ENCODE measurements at places on chromosomes 13 and 19.

DNA sequence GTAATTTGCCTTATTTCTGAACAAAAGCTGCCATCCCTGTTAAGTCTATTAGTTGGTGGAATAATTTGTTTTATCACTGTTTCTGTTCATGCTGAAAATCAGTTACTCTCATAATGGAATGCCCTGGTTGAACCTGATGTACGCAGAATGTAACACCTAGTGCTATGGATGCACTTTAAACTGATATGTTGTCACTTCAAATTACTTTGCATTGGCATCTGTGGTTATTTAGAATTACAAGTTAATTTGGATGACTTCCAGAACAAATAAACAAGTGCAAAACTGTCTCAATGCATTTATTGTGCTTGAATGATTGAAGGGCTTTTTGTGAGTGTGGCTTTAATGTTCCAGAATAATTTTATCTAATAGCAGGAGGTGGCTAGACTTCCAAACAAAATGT lies 368.2 kb upstream of the SLITRK5 start:
- DNase-seq = no peak

GRCh38 chr13:110430391-110431336 lies 123.6 kb downstream of the COL4A2 start:
- no peak for DNase-seq

DNA sequence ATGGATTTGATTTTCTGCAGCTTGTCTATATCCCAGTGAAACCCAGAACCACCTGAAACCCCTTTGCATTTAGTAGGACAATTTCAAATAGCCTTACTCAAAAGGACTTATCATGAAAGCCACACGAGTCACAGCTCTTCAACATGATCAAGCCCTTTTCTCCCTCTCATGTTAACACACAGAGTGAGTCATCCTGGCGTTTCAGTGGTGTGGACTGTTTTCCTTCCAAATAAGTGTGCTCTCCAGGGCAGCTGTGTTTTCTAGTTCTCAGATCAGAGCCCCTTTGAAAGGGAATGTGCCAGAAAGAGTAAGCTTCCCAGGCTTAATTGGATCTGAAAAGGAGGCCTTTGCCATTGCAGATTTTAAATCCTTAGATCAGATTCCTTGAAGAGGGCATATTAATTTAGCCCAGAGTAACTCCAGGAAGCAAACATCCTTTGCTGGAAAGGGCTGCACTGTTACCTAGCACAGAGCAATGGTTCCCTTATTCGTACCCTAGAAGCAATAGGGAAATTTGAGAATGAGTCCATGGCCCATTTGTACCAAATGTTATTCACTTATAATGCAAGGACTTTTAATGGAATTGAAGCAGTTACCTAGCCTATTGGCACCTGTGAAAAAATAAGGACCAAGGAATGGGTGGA lies 51.3 kb downstream of the ERICH6B start:
- DNase-seq = no peak

GRCh38 chr19:53554804-53555203 lies 16.9 kb downstream of the ZNF331 start:
- no peak for DNase-seq

DNA sequence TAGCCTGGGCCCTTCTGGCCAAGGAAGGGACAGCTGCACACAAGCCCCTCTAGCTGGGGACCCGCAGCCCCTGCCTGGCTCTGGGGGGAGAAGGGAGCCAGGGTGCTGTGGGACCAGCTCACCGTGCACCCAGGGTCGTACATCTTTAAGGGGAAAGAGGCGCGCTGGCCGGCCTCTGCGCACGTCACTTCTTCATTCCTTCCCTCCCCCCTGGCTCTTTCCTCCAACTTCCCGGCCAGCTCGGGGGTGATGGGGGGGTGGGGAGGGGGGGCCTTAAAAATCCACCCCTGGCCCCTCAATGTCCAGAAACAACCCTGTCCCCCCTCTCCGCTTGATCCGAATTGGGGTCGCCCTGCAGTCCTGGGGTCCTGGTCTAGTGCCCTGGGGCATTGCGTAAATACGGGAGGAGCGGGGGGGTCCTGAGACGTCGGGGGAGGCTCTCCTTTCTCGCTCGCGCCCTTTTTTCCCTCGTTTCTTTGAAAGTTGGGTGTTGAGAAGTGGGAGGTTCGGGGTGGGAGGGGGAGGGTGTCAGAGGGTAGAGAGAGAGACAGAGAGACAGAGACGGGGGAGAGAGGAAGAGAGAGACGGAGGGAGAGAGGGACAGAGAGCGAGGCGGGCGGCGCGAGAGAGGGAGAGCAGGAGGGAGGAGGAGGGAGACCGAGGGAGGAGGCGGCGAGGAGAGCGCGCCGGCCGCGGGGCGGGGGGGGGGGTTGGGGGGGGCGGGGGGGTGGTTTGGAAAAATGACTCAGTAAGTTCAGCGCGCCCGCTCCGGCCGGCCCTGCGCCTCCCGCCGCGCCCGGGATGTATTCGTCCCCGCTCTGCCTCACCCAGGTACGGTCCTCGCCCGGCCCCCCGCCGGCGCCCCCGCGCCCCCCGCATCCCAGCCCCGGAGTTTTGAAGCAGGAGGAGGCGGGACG lies at the start of gene NFIC:
TSS of gene NFIC (plus strand) at position 748 of the 917 bp plus-strand sequence. CDS start at position 802, 54 bp downstream.
- DNase-seq = peak; percentile 28

DNA sequence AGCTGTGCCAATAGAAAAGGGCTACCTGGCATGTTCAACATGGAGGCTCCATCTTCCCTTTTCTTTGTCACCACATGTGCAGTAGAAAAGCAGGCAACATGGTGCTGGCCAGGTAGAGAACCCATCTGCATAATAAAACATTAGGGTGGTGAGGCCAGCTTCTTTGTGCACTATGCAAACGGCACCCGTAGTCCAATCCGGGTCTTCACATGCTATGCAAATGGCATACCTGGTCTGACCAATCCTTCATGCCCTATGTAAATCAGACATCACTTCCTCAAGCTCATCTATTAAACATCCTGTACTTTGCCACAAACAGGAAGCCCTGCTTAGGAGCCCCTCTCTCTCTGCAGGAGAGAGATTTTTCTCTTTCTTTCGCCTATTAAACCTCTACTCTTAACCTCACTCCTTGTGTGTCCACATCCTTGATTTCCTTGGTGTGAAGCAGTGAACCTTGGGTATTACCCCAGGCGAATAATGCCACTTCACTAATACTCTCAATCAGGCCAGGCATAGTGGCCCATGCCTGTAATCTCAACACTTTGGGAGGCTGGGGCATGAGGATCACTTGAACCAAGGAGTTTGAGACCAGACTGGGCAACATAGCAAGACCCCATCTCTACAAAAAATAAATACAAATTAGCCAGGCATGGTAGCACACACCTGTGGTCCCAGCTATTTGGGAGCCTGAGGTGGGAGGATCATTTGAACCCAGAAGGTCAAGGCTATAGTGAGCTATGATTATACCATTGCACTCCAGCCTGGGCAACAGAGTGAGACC lies 111.3 kb upstream of the MRI1 start:
- DNase-seq = no peak

- no peak for DNase-seq
Measured at GRCh38 chr13:113853518-113854237, 10.2 kb downstream of the GAS6 start.

DNA sequence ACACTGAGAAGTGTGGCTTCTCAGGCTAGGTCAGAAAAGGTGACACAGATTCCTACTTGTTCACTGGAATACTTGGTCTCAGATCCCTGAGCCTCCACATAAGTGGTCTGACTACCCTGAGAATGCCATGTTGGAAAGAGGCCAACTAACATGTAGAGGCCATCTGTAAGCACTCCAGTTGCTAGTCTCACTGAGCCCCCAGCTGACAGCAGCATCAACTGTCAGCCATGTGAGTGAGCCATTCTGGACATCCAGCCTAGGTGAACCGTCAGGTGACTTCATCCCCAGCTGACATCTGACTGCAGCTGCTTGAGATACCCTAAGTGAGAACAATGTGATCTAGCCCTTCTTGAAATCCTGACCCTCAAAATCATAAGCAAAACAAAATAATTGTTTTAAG lies 18.1 kb upstream of the ARL11 start:
- no peak for DNase-seq

GRCh38 chr19:53904909-53905308 lies 4.2 kb upstream of the CACNG7 start:
- no peak for DNase-seq

DNA sequence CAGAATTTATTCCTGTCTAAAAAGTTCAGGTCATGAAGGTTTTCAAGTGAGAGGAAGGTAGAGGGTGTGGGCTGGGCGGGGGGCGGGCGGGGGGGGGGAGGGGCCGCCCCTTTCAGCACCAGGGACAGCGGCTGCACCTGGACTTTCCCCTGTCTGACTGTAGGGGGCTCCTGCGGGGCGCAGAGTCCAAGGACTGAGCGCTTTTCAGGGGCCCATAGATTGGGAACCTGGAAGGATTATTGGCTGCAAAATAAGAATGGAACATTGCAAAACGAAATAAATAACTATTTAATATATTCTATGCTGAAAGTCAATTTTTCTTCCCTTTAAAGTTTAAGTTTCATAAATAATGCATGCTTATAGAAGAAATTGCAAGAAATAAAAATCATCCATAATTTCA lies 8.9 kb upstream of the CYP4F3 start:
- peak; percentile 29 for DNase-seq

DNA sequence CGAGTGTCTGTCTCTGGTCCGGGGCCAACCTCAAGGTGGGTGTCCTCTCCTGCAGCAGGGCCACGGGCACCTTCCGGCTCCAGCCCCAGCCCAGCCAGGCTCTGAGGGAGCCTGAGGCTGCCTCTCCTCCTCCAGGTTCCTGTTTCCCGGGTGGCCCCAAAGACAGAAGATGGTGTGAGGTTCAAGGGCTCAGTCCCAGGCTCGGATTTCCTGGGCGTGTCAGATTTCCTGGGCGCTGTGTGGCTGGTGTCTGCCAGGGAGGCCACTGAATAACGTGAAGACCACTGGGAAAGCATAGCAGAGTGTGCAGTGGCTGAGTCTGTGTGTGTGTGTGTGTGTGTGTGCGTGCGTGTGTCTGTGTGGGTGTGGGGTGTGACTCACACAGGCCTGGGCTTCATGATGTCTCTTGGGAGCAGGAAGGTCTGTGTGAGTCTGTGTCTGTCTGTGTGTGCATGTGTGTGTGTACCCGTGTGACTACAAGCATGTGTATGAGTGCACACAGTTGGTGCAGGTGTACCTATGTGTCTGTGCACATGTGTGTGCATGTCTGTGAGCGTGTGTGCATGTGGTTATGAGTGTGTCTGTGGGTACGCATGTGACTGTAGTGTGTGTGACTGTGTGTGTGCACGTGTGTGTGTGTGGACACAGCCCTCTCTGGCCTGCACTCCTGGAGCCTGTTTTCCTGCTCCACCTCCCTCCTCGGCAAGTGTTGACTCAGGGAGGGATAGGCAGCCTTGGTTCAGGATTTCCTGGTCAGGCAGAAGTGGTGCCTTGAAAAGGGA lies 28.3 kb downstream of the CEBPA start:
- DNase-seq = no peak

DNA sequence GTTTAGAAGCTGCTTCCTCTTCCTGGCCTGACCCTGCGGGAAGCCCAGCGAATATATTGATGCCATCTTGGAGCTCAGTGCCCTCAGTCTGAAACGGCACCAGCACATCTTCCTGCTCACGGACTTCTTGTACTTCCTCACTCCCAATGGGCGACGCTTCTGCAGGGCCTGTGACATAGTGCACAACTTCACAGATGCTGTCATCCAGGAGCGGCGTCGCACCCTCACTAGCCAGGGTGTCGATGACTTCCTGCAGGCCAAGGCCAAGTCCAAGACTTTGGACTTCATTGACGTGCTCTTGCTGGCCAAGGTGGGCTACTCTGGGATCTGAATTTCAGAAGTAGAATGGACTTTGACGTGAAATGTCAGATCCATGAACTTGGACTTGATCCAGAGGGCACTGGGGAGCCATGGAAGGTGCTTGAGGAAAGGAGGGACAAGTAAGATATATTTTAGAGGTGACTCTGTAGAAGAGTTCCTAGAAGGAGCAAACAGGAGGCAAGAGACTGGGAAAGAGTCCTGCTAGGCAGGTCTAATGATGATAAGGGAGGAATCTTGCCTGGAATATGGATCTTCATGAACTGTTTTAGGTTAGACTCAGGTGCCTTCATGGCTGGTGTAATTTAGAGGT lies 38.4 kb upstream of the CYP4F8 start:
- no peak for DNase-seq

- no peak for DNase-seq
Measured at GRCh38 chr13:75760131-75761021, 124.2 kb downstream of the LMO7 start.

DNA sequence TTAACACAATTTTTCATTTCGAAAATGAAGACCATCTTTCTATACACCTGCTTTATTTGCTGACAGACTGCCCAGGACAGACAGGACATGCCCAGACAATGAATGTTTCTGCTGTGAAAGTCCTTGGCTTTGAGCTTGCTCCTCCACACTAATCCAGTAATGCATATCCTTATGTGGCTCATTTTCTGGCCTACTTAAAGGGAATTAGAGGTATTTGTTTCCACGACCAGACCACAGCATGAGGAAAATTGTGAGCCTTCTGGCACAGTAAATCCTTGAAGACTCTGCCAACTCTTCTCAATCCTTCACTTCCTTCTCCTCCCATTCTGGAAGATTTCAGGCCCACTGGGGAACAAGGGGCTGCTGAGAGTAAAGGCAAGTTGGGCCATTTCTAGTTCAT lies 25.7 kb downstream of the CCDC70 start:
- no peak for DNase-seq

- no peak for DNase-seq
Measured at GRCh38 chr19:17058236-17058635, 17.0 kb downstream of the HAUS8 start.

DNA sequence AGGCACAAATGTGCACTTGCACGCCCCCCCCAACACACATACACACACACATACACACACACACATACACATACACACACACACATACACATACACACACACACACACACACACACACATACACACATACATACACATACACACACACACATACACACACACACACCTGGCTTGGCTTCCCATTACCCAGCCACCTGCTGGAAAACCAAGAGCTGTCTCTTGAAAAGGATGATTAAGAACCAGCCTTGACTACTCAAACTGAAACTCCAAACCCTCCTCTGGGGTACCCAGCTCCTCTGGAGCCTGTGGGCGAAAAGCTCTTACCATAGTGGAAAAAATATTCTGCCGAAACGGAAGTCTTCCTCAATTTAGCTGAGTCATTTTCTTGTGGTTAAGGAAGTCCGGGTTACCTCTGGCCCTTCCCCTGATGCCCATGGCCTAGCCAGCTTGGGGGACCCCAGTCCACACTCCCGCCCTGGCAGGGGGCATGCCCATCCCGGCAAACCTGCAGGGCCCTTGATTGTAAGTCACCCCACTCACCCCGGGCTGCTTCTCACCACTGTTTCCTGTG lies 21.9 kb downstream of the CEBPA start:
- no peak for DNase-seq

DNA sequence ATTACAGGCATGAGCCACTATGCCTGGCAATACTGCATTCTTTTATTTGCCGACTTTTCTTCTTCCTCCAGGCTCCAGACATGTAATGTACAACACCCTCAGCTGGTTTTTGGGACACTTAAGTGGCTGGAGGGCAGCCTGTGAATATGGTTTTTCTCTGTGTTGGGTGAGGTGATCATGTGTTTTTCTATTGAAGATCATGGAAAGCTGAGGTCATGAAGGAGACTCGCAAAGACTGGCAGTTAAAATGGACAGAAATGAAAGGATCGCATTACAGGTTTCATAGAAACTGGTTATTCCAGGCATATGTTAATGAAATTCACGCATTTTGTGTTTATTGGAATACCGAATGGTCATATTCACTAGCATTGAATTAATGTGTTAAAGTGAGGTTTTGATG lies 85.2 kb upstream of the RNF113B start:
- DNase-seq = no peak

GRCh38 chr13:42392716-42393572 lies 121.0 kb downstream of the AKAP11 start:
- no peak for DNase-seq
